ENCODE measurements at places on chromosomes 3 and 15.

DNA sequence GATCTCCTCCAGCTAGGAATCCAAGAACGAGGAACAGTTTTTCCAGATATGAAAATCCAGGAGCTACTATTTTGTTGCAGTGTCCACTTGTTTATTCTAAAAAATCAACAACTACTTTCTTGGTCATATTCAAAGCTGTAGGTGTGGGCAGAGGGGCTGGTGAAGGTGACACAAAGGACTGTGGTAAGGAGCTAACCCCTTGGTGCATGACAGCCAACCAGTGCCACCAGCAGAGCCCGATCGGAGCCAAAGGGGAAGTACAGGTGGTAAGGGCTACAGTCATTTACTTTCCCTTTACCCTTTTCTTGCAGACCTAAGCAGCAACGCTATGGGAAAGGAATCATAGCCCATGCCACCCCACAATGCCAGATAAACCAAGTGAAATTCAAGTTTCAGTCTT, 30.7 kb downstream of the PLA1A start:
- DNase-seq, result no peak

DNA sequence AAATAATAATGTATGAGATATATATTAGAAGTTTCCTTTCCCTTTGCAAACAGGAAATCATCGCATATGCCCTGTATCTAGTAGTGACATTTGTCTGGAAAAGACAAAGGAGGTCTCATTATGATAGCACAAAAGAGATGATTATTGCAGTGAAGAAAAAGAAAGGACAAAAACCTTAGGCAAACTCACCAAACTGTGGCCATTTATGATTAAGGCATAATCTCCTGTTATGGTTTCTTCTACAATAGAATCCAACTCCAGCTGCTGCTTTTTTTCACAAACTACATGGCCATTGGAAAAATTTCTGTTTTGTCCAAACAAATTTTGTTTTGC, 218.2 kb downstream of the ATP8B4 start:
- DNase-seq, result no peak

DNA sequence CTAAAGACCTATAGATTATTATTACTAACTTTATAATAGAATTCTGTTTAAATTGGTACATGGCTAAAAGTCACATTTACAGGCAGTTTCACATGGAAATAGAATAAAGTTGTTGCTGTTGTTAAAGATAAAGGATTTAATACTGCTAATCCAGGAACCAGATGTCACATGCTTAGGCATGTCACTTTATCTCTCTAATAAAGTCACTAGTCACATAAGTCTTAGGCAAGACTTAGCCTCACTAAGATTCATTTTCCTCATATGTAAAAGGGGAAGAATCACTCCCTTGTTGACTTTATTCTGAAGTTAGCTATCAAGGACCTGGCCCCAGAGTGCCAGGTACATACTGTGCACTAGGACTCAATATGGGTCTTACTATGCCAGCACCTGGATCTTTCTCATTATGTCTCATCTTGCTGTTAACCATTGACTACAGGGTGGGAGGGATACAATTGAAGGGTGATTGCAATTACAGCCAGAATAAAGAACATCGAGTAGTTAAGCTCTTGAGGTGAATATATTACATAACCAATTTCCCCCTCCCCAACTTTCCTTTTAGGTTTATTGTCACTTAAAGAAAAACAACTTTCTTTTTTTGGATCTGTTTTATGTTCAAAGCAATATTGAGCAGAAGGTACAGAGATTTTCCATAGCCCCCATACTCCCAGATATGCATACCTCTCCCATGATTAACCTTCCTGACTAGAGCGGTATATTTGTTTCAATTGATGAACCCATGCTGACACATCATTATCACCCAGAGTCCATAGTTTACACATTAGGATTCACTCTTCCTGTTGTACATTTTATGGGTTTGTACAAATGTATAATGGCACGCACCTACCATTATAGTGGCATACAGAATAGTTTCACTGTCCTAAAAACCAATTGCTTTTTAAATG, 36.6 kb downstream of the LNP1 start:
- DNase-seq, result no peak

DNA sequence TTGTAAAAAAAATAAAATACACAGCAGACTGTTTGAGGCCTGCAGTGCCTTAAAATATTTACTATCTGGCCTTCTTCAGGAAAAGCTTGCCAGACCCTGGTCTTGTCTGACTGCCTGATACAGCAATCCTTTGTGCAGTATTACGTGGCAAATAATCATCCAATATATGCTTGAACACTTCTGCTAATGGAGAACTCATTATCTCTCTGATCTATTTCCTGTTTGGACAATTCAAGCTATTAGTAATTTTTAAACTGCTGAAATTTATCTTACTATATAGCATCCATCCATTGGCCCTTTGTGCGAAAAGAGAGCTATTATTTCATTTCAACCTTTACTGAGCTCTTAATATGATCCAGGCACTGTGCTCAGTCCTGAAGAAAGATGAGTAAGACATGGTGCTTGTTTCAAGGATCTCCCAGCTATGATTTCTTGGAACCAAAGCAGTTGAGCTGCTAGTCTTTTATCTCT, 15.9 kb downstream of the ATG7 start:
- no peak for DNase-seq

Data from central memory CD4-positive, alpha-beta T cell (primary cell).